ENCODE measurements at places on chromosomes 11 and 22.

- DNase-seq: no peak
These were observed 19.3 kb downstream of the POLR3H start for GRCh38 chr22:41524809-41525449.

DNA sequence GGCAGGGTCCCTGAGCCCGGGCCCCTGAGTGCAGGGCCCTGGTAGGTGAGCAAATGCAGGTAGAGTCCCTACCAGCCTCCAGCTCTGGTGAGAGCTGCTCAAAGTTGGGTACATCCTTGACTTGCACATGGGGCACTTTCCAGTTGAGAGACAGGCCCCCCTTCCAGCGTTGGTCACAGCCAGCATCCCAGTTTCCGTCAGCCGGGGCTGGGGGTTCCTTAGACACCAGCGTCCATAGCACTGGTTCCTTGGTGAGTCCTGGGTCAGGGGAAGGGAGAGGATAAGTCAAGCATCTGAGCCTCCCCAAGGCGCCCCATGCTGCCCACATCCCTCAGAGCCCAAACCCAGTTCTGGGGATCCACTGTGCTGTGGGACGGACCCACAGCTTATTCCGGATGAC, 5.6 kb downstream of the PNPLA5 start:
- no peak for DNase-seq

GRCh38 chr11:67613313-67613959, 6.7 kb downstream of the NDUFV1 start:
- DNase-seq: no peak

DNA sequence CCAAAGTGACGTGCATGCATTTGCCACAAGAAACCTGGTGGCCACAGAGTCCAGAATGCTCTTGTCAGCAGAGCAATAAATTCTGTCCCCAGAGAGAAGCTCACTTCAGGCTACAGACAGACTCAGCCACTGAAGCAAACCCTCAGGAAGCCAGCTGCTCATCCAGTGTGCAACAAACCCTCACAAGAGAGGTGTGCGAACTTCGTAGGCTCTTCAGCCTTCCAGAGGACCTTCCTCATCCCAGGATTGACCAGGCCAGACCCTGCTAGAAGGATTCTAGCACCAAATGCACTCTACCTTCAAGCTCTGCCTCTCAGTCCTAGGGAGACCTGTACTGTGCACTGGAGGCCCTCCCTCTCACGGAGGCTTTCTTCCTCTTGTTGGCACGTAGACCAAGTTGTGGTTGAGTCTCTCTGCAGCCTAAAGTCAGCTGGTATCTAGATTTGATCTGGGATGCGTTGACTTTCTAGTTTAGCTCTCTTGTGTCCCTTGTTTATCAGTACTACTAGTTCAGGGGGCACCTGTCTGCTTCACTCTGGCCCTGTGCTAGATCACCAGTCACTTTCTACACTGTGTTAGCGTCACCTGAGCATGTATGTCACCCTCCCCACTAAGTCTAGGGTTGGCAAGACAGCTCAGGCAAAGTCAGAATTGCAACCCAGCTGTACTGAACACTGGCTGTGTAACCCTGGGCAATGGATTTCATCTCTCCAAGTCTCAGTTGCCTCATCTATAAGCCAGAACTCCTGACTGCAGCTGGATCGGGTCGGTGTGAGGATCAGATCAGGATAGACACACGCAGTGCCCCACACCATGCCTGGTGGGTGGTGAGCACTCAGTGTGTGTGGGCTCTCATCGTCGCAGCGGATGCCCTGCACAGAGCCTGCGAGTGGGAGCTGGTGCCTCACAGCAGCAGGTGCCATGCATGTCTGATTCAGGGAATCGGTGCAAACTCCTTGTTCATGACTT, 22.1 kb upstream of the TMPRSS13 start:
- DNase-seq: no peak

DNA sequence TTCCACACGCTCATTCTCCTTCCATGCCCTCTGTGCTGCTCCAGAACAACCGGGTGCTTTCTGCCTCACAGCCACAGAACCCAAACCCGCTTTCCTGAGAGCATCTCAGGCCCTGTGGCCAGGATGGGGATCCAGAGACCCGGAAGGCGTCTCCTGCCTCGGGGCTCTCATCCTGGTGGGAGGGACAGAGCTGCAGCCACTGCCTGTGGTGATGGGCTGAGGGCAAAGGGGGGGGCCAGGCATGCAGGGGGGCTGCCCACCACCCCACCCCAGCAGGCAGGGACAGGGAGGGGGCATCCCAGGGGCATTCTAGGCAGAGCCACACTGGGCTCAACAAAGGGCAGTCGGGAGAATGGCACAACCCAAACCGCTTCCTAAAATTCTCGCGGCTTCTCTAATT, 41.4 kb downstream of the CERK start:
- DNase-seq: no peak

GRCh38 chr11:121550247-121551030, 97.7 kb upstream of the SORL1-AS1 start:
- no peak for DNase-seq

DNA sequence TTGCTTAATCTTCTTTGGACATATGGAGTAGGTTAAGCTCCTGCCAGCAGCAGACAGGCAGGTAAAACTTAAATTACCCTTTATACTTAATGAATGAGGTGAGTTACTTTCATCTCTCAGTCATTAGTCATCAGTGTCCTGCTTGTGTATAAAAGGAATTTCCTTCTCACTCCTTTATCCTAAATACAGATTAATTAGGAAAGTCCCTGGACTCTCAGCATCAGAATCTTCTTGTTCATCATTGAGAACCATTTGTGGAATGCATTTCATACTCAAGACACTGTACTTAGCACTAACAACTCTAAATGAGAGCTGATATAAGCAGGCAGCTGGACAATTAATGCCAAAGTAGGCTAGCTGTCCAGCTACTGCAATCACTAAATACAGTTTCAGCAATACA, 630.4 kb downstream of the METTL15 start:
- no peak for DNase-seq

DNA sequence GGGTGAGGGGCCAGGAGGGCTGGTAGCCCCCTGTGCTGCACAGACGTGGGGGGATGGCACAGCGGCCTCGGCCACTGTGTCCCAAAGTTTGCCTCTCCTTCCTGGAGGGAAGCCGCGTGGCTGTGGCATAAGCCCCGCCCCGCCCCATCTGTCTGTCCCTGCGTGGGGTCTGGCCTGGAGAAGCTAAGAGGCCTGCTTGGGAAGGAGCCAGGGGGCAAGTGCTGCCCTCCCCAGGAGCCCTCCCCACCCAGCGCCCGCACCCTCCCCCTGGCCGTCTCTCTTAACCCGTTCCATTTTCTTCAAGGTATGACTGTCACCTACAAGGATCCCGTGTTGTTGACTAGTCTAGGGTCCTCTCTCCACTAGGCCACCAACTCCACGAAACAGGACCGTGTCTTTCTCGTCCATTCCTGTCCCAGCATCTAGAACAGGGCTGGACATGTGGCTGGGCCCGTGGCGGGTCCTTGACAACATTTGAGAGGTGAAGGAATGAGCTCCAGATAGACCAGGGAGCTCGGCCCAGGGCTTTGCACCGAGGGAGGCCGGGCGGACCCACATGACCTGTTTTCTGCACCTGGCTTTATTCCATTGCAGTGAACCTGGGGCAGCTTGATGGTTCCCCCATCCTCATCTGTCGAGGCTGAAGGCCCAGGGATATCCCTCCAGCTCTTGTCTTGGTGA, 428.0 kb downstream of the TBC1D22A start:
- DNase-seq: no peak

GRCh38 chr22:25875461-25875860, 133.5 kb downstream of the MYO18B start:
- no peak for DNase-seq

GRCh38 chr11:130882138-130882551, 34.1 kb downstream of the SNX19 start:
- DNase-seq: no peak
